Transverse colon (tissue), 4 donors: ENCODE measurements at places on chromosomes 7 and 10. TPM values are rescaled to one million over a fixed set of nuclear protein-coding genes. Genes with fewer than 3 reads are reported as not detected.

GRCh38 chr7:1160670-1161021, 650 bp upstream of the ZFAND2A start:
- H3K36me3 ChIP-seq: no peaks in the 10 kb centered on the region
- H3K4me3 ChIP-seq: peak overlapping the region; percentile 44
- H3K27me3 ChIP-seq: no peaks in the 10 kb centered on the region
- peaks cover 8% of the 10 kb centered on the region for H3K4me1 ChIP-seq
- peak; percentile 40 for DNase-seq

PRKAR2B gene
- 8.8 TPM for total RNA-seq

CTAGE6 gene
- not detected for total RNA-seq

TRRAP gene
- 41.3 TPM for total RNA-seq
